Fibroblast of lung (primary cell): ENCODE measurements at places on chromosomes 7 and 10. TPM values are rescaled to one million over a fixed set of nuclear protein-coding genes. Genes with fewer than 3 reads are reported as not detected.
A peak's percentile ranks its signal among the peaks of the same experiment; 100 is the strongest.

The TAS2R41 gene
- polyA plus RNA-seq: not detected in 2 replicates

The UBN2 gene
- polyA plus RNA-seq: 2.2 and 2.3 TPM in 2 replicates

DNA sequence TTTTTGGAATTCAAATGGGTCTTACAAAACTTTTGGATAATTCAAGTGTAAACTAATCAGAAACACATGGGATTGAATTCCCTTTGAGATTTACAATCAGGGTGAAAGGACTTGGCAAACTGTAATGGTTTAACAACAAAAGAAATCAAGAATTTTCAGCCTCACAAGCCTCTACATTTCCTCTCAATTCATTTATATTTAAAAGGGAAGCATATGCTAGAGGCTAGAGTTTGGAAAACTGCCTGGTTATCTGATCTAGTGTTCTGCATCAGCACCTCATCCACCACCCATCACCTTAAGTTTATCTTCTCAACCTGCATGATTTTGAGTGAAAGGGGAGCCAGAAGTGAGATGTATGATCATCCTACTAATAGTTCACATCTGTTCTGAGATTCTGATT lies 120.7 kb downstream of the TES start:
- peak; percentile 86 for DNase-seq

DNA sequence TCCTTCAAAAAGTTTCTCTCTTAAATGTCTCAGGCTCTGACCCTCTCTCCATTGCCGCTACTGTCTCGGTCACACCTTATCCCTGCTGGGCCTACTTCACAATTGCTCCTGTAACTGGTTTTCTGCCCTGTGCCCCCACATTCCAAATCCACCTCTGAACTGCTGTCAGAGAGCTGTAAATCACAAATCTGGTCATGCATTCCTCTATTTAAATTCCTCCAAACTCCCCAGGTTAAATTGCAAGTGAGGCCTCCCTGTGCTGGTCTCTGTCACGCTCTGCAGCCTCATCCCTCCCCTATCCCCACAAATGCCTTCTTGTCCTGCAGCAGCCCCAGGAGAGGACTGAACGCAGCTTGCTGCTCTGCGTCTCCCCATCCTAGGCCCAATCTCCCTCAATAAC lies 40.4 kb upstream of the CDCA7L start:
- no peak for DNase-seq

GRCh38 chr7:28037220-28038010 lies 143.2 kb downstream of the JAZF1 start:
- DNase-seq: peak; percentile 98

GRCh38 chr7:142873281-142873784 lies 12.2 kb downstream of the TRPV6 start:
- no peak for DNase-seq

GRCh38 chr7:101169110-101169837 lies 3.9 kb upstream of the VGF start:
- no peak for DNase-seq

DNA sequence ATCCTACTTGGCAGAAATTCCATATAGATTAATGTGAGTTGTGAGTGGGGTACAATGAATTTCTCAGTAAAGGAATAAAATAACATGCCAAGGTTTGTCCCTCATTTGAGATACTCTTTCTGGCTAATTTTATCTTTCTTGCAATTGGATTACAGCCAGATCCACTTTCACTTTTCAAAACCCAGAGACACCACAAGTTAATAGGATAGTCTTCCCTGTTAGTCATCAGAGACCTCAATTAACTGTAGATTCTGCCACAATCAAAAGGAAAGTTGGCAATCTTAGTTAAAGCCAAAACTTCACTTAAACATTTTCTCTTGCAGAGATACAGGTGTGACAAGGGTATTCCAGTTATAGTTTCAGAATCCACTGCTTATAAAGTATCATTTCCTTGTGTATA lies 91.4 kb upstream of the PHYHIPL start:
- no peak for DNase-seq

DNA sequence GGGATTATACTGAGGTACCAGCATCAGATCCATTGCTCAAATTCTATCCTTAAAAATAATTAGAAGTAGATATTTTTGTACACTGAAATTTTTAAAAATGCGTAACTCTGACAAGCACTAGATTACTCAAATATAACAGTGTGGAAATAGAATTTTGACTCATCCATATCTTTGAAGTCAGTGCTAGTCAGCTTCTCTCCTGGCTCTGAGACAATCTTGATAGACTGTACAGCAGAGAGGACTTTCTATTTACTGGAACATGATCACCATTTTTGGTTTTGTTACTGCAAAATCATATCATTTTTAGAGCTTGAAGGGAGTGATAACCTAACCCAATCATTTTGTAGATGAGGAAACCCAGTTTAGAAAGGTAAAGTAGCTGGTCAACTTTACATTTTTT lies 195.0 kb downstream of the MTERF1 start:
- DNase-seq: peak; percentile 75

DNA sequence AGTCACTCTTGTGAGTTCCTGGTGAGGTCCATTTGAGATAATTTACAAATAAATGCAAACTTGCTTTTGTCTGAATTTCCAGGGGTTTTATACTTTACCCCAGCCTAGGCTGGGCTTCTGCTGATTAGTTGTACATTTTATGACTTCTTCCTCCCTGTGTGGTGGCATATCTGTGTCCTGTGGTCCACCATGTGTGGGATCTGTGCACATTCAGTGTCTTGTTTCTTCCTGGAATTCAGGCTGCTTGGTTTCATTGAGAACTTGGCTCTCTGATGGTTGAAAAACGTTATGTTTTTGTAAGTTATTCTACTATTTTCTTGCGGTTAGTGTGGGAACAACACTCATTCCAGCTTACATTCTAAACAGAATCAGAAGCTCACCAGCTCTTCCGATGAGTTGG lies 523.4 kb upstream of the PFKP start:
- DNase-seq: no peak

DNA sequence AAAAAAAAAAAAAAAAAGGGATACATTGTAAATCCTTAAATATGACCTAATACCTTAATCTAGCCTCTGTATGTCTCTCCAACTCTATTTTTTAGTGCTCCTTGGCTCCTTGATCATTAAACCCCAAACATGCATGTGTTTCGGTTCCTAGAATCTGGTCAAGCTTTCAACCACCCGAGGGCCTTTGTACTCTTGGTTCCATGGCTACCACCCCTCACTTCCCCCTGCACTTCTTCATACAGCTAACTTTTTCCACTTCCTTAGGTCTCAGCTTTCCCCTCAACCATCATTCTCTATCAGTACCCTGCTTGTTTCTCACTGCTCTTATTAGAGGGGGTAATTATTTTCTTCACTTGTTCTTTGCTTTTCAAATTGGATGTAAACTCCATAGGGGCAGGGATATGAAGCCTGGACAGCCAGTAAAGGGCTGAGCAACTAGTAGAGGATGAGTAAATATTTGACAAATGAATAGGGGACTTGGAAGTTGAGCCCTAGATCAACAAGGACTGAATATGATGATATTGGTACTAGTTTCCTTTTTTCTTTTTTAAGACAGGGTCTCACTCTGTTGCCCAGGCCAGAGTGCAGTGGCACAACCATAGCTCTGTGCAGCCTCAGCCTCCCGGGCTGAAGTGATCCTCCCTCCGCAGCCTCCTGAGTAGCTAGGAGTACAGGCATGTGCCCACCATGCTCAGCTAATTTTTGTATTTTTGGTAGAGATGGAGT lies 4.3 kb upstream of the GDI2 start:
- no peak for DNase-seq

The TFR2 gene
- 0.08 and 0.16 TPM in 2 replicates for polyA plus RNA-seq

DNA sequence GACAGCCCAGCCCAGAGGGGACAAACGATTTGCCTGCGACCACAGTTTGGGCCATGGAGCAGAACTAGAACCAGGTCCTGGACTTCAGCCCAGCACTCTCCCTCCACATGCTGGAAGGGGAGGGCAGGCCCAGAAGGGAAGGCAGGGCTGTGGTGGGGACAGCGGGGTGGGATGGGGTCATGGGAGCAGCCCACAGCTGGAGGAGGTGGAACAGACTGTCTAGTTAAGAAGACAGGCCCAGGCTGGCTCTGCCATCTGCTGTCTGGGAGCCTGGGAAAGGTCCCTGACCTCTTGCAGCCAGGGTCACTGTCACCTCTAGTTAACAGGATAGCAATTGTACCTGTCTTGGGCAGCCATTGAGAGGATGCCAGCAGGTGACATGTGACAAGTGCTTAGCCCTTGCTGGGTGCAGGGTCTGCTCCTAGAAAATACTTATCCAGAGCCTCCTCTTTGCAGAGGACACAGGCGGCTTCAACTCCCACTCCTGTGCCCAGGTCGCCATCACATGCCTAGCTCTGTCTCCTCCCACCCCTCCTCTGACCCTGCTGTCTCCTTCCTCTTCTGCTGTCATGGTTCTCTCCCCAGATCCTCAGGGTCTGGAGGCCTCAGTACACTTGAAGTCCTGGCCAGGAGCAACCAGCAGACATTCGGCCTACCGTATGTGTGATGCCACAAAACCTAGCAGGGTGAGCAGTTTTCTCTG lies 37.0 kb upstream of the CHST15 start:
- no peak for DNase-seq
